ENCODE measurements at places on chromosomes 2 and 18.

GRCh38 chr2:3491306-3491705, 28.0 kb downstream of the ADI1 start:
- no peak for DNase-seq

DNA sequence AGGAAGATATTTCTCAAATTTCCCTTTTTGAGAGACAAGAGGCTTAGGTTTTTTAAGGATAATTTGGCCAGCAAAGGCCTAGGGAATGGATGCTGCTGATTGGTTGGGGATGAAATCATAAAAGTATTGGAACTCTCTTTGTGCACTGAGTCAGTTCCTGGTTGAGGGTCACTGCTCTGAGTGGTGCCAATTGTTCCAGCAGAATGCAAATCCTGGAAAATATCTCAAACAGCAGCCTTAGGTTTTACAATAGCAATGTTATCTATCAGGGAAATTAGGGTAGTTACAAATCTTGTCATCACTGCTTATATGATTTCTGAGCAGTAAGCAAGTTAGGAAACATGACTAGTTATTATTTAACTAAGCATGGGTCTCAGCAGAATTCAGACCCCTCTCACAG, 96.2 kb downstream of the RAD51AP2 start:
- no peak for DNase-seq

DNA sequence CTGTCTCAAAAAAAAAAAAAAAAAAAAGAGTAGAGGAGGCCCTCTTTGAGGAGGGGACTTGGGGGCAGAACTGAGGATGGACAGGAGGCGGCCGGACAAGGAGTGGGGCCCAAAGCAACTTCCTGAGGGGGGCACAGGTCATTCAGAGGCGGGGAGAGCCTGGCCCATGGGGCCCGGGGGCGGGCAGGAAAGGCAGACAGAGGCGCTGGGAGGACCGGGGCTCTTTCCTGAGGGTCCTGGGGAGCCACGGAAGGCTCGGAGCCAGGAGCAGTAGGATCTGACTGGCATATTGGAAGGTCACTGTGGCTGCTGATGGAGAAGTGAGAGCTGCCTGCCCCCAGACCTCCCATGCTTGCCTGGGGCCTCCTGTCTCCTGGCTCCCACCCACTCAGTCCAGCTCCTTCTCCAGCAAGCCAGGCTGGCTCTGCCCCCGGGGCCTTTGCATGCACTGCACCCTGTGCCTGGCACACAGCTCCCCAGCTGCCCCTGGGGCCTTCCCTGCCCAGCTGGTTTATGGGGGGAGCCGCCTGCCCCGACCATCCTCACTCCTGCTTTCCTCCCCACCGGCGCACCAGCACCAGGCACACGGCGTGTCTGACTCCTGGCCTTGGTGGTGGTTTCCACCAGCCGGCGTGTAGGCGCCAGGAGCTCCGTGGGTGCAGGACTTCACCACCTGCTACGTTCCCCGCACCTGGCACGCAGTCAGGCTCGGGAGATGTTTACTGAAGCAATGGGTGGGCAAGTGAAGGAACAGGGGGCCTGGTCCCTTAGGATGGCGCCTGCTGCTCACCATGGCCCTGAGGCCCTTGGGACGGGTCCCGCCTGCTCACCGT, 5.6 kb downstream of the ESPNL start:
- DNase-seq = no peak

DNA sequence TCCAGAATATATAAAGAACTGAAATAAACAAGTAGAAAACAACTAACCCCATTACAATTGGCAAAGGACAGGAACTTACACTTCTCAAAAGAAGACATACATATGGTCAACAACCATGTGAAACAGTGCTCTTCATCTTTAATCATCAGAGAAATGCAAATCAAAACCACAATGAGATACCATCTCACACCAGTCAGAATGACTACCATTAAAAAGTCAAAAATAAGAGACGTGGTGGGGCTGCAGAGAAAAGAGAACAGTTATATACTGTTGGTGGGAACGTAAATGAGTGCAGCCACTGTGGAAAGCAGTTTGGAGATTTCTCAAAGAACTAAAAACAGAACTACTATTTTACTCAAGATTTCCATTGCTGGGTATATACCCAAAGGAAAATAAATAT, 1696.3 kb upstream of the TMEFF2 start:
- DNase-seq = no peak

DNA sequence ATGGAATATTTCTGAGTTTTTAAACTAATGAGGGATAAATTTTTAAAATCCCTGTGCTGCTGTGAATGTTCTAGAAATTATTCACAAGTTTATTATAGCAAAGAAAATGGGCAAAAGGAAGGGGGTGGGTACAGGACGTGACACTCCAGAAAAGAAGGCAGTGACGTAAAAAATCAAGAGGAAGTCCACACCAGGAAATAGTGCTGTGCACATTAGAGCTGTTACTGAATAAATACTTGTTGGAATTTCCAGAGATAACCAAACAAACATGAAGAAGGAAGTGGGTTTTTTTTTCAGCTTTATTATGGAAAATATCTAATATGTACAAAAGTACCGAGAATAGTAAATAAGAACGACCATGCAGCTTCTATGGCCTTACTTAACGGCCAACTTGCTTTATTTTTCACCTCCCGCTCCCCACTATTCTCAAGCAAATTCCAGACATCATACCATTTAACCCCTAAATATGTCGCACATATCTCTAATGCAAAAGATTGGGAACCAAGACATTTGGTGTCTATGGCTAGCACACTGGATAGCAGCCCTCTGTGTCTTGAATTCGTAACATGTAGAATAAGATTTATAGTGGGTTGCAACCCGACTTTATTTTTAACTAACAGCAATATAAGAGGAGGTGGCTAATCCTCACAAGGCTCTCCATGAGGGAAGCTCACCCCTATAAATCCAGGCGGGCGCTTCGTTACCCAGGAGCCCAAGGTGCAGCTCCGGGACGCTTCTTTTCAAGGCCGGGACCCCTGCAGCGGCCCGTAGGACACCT, 580 bp upstream of the NDUFV2 start:
- no peak for DNase-seq

GRCh38 chr2:23988371-23988770, 21.5 kb upstream of the MFSD2B start:
- no peak for DNase-seq

GRCh38 chr2:66696374-66696773, 261.4 kb downstream of the MEIS1 start:
- no peak for DNase-seq

- no peak for DNase-seq
Observed at GRCh38 chr2:237675316-237675715, 47.9 kb downstream of the LRRFIP1 start.

DNA sequence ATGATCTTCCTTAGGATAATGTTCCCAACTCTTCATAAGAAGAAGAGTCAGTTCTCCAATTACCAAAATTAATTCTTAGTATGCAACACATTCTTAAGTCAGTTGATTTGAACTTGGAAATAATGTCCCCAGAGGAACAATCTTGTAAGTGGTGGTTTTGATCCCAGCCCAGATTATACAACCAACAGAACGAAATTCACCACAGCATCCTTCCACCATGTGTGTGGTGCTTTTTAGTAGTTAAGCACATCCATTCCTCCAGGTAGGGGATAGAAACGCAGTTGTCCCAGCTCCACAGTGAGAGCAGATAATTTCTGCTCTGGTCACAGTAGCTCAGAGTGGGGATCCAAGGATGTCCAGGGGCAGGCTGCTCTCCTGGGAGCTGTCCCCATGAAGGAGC, 161.7 kb upstream of the SLC39A10 start:
- no peak for DNase-seq

GRCh38 chr2:159898441-159898840, 100.4 kb upstream of the CD302 start:
- DNase-seq = no peak

GRCh38 chr2:19035238-19035637, 323.2 kb downstream of the OSR1 start:
- DNase-seq = no peak

GRCh38 chr2:11508279-11508678, 25.6 kb upstream of the GREB1 start:
- DNase-seq = no peak

DNA sequence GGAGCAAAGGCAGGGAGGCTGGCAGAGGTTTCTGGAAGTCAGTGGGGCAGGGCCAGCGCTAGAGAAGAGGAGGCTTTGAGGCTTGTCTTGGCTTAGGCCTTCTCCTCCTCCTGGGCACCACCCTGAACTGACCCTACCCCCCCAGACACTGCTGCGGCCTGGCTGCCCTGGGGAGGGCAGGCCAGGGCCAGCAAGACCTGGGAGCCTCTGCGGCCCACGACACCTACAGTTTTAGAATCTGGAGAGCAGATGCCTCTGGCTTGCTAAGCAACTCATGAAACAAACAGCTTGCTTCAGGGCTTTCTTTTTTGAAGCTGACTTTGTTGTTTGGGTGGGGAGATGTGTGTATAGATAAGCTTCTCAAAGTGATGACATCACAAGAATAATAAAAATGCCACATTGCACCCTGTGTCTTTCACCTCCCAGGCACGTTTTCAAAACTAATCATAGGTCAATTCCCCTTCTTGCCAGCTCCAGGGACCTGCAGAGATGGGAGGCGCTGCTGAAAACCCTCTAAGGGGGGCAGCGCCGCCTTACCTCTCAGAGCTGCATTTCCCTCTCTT, 46.2 kb upstream of the SMAD7 start:
- DNase-seq = no peak

DNA sequence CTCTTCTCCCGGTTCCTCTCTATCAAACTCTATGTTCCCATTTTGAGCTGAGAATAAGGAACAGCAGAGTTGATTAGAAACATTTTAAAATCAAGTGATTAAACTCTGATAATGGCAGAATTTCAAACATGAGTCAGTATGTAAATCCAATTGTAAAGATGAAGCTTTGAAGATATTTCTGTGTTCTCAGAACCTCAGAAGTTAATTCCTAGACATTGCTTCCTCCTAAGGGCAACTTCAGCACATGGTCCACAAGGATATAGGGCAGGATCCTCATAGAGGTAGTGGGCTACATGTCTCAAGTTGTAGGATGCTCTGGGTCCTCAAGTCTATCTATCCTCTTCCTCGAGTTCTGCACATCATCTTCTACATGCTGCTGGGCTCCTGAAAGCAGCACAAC, 46.3 kb downstream of the QPCT start:
- no peak for DNase-seq

DNA sequence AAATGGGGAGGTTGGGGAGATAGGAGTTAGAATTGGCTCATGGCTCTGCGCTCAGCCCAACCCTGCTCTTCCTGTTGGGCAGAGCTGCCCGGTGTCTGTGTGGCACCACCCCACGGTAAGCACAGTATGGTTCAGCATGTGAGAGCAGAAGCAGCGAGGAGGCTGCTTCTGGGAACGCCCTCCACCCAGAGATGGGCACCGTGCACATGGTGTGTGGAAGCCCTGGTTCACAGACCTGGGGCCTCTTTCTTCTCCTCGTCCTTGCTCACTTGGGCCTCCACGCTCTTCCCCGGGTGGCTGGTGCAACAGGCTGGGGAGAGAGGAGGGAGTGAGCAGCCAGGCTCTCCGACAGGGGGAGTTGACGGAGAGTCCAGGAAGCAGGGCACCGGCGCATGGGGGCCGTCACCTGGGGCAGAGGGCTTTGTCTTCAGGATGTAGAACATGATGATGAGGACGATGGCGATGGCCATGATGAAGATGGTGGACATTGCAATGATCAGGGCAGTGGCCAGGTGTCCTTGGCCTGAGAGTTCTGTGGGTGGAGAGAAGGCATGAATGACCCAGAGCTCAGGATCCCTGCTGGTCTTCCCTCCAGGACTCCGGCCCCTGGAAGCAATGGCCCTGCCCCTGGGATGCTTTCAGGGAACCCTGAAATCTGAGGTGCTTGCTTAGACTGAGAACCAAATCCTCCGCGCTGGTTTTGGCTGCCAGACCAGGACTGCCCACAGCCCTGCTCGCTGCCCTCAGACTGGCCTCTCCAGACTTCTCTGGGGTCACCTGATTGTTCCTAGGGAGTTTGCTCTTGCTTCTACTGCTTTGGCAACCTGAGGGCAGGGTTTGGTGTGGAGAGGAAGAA, 78.3 kb downstream of the EDAR start:
- no peak for DNase-seq

DNA sequence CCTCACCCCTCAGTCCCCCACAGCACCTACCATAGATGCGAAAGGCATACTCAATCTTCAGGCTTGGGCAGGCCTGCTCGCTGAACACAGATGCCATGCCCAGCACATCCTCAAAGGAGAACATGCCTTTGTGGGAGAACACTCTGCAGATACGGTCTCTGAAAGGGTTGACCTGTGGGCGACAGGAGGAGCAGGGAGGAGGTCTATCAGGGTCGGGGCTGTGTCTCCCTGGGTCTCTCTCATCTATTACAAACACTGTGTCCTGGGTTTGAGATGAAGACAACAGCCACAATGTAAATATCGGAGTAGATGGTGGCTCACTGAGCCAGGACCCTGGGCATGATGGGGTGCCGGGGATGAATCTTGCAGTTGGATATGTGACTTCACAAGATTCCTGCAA, 46.0 kb downstream of the CIB4 start:
- DNase-seq = no peak

DNA sequence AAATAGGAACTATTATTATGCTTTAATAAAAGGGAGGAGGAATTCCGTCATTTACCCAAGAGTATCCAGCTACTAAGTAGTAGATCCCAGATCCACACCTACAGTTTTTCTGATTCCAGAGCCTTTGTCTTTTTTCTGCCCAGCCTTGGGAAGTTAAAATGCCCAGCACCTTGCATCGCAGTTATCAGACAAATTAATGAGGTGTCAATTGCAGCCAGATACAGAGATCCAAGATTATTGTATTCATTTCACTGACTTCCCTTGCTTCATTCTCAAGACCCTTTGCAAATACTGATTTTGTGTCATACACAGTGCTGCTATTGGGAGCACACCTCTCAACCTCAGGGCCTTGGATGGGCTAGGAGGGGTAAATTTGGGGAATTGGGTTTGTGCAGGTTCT, 1.1 kb downstream of the IL18R1 start:
- DNase-seq = no peak

GRCh38 chr2:148922776-148923475, 47.9 kb downstream of the KIF5C start:
- DNase-seq = no peak

DNA sequence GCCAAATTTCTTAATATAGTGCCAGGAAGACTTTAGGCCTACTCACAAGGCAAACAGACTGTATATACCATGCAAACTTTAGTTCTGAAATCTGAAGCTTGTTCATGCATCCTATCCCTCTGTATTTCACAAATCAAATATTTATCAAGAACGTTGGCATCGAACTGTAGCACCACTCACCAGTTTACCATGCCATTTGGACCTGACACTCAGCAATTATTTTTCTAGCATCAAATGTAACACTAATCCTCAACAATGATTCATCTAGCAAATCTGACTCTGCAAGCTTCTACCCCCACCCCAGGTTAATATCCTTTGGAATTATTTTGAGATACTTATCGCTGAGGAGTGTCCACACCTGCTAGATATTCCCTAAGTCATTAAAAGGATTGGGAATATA, 1506.6 kb downstream of the LRP1B start:
- no peak for DNase-seq

- no peak for DNase-seq
Observed at GRCh38 chr2:178419123-178419522, 31.9 kb downstream of the PRKRA start.
